ENCODE measurements at places on chromosomes 3 and 15. TPM values are rescaled to one million over a fixed set of nuclear protein-coding genes. Genes with fewer than 3 reads are reported as not detected.

- no peak for DNase-seq
These were observed 569 bp downstream of the TMEM266 start for GRCh38 chr15:76060118-76060989.

DNA sequence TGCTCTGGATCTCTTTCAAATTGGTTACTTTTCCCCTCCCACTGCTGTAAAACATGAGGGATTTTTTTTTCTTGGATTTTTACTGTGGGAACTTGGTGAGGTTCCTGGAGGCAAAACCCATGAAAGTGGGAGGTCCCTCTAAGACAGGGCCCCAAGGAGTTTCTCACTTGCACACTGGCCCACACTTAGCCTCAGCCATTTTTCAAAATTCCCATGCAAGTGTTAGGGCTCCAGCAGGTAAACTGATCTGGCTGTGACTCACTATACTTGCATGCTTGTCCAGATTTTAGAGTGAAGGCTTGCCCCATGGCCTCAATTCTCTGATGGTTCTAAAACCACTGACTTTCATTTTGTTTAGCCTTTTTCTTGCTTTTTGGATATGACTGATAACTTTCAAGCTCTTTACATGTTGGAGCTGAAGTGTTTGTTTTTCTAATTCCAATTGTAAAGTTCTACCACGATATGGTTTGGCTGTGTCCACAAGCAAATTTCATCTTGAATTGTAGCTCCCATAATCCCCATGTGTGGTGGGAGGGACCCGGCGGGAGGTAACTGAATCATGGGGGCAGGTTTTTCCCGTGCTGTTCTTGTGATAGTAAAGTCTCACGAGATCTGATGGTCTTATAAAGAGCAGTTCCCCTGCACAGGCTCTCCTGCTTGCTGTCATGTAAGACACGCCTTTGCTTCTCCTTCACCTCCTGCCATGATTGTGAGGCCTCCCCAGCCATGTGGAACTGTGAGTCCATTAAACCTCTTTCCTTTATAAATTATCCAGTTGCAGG, 37.7 kb downstream of the MCCC1 start:
- no peak for DNase-seq

DNA sequence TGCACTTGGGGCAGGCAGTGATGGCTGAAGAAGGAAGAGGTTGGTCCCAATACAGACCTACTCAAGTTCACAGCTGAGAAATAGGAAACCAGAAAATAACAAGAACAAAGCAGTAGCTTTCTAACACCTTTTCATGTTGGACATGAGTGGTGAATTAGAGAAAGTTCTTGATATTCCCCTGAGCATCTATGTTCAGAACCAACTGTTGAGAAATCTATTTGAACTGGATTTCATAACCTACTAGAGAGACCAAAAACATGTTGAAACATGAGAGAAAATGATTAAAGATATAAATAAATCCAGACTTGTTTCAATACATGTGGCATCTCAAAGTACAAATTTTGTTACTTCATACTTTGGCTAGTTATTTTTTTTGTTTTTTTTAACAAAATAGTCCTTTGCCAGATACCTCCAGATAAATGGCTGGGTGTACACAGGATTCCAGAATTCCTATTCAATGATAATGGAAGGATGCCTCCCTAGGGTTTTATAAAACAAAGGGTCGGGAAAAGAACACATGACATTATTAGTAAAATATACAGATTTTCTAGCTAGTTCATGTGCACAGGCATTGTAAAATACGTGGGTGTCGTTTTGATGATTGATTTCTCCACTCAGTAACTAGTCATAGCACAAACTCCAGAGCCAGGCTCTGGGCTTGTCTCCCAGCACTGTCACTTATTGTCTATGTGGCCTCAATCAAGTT, 34.4 kb upstream of the TNFSF10 start:
- DNase-seq: no peak

DNA sequence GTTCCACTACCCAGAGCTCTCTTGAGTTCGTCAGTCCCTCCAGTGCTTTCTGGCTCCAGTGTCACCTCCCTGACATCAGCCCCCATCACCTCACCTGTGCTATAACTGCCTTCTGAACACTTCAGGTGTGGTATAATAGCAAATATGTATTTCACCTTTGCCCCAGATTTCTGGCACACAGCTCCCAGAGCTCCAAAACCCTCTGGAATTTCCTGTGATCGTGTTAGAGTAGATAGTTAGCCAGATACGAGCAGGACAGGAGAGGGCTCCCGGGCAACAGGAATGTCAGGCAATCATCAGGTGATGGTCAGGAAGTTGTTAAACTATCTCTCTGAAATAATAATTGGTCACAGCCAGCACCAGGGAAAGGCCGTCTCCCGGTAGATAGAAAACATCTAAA, 22.6 kb upstream of the LIMD1 start:
- DNase-seq: no peak

LRTM1 gene
- total RNA-seq: not detected

IQCF5 gene
- not detected for total RNA-seq

Data from CD4-positive, alpha-beta T cell (primary cell).